BE2C (cell line): ENCODE measurements at places on chromosomes 3 and 15.

DNA sequence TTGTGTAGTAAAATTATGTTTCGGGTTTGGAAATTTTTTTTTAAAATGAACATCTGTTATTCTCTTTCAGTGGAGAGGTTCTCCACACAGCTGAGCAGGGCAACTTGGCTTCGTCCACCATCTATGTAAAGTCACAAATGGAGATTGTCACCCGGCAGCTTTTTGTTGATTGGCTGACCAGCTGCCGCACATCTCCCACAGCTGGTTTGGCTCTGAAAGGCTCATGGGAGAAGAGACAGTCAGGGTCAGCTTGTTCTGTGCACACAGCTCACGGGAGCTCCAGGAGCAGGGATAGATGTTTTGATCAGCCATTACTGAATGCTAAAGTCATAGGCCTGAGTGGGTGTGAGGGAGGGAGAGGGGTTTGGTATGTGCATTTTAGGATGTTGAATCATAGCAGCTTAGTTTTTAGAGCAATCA, 12.9 kb upstream of the CCDC80 start:
- no peak for DNase-seq

- DNase-seq, result no peak
Measured at GRCh38 chr15:81095690-81096365, 38.2 kb upstream of the CFAP161 start.

GRCh38 chr3:188853856-188854771, 317.7 kb upstream of the TPRG1 start:
- no peak for DNase-seq

DNA sequence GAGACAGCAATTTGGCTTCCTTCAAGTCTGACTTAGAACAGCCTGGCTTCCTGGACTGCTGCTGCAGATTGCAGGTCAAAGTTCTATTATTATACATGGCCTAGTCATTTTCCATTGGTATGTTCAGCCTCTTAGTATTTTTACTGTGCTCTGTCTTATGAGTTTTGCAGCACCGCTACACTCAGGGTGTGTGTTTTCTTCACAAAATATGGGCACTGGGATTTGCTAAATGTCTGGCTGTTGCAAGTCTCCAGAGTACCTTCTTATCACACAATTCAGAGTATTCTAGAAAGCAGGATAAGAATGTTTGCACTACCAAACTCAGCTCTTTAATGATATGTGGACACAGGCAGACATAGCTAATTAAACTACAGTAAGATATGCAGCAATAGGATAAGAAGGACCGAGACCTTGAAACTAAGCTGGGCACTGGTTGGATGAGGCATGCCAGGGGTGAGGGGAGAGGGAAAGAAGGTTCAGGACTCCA, 203.0 kb upstream of the PDZRN3 start:
- no peak for DNase-seq

DNA sequence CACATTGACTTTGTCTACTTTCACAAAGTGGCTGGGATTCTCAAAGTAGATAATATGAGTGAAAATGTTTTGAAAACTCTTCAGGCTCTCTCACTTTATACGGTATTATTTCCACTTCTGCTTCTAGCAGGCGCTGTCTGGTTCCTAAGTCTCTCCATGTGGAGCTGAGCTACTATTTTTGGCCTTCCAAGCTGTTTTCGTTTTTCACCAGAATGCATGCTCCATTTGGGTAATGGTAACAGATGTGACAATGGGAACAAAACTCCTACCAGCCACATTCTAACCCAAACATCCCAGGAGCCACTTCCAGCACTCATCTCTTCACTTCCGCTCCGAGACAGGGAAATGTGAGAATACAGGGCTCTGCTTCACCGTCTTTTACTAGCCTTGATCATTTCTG, 586.7 kb downstream of the NTRK3 start:
- no peak for DNase-seq
